ENCODE measurements at places on chromosomes 2 and 18.

GRCh38 chr2:45176390-45176789 is 167.1 kb upstream of the SIX2 start:
- no peak for DNase-seq

DNA sequence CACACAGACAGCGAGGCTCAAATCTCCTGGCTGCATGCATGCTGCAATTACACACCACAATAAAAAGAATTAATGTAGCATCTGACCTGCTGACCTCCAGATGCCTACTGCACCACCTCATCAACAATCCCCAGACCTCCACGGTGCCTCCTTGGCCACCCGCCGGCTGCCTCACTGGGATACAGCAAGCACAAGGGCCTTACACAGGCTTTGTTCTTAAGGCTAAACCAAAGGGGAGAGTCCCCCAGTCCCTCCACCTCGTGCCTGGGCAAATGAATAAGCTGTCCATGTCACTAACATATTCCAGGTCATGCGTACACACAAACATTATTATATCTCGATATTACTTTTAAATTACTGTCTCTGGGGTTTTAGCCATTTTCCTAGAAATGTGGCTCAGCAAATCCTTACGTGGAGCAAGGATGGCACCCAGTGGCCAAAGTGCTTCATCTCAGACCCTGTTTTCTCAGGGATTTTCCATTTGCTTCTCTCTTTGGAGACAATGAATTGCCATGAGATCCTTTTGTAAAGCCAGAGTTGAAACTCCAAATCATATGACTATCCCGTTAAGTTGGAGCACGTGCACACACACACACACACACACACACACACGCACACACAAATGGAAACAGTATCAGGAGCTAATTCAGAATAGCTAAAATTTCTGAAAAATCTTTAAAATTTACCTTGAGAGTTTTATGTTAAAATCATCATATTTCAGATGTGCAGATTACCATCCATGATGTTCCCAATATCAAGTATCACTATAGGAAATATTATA is 313.8 kb downstream of the PDE11A start:
- no peak for DNase-seq

DNA sequence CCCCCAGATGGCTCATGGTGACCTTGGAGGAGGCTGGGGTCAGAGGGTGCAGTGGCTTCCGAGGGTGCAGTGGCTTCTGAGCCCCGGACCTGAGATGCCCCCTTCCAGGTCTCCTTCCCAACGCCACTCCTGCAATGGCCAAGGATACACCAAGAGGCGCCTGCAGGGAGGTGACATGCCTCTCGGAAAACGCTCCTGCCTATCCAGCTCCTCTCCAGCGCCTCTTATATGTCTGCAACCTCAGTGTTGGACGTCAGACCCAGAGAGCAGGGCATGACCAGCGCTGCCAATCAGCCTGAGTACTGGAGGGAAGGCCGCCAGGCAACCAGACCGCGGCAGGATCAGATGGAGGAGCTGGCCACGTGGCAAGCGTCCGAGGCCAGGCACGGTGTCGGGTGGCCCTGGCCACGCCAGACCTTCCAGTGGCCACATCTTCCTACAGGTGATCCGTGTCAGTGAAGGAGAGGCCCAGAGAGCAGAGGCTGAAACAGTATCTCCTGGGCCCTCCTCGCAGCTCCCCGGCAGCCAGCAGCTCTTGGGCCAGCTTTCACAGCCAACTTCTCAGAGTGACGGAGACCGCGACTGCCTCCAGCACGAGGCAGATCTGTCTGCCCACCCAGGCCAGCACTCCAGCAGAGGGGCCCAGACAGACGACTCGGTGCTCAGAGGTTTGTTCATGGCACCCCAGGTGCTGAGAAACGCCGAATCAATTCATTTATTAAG is 199.5 kb upstream of the SALL3 start:
- DNase-seq = no peak

DNA sequence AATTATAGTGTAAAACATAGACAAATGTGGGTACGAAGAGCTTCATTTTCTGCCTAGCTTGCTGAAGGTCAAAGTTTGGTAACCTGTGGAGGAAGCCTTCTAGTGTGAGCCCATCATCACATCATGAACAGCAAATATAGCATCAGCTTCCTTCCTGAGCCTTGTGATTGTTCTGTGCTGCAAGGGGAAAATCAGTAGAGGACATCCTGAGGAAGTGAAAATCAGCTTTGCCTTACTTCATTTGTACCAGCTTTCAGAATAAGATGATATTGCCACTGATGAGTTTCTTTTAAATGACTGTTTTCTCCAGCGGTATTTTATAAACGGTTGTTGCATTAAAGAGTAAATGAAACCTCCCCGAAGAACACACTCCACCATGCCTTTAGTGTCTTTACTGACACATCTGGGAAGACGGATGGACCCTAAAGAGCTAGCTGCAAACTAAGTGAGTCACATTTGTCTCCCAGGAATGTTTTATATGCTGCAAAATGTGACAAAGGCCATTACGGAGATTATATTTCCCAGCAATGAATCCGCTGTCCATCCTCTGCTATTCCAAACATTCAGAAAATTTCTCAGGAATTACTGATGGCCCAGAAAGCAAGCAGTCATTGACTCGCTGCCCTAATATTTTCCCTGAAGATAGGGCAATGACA is 1272.8 kb downstream of the SUCLG1 start:
- no peak for DNase-seq

DNA sequence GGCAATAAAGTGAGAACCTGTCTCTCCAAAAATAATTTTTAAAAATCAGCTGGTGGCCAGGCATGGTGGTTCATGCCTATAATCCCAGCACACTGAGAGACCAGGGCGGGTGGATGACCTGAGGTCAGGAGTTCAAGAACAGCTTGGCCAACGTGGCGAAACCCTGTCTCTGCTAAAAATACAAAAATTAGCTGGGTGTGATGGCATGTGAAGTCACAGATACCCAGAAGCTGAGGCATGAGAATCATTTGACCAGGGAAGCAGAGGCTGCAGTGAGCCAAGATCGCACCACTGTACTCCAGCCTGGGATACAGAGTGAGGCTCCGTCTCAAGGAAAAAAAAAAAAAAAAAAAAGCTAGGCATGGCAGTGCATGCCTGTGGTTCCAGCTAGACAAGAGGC is 7.4 kb upstream of the GPR75 start:
- DNase-seq = no peak

DNA sequence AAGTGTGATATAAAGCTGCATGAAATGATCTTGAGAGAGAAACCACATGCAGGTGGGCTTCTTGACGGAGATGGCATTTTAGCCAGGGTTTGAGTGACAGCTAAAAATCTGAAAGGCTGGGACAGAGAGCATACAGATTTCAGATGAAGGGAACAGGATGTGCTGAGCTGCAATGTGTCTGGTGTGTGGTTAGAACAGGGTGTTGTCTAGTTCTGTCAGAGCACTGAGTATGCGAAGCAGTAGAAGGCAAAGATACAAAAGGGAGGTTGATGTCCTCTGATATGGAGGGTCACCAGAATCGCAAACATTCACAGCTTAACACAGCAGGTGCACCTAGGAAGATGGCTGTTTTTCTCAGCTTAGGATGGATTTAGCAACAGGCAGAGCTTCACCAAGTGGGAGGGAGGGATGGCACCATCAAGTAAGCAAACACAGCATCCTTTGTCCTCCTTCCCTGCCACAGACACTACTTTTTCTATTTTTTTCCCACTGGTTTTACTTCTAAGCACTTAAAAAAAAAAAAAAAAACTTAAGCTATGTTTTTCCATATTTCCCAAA is 182.5 kb downstream of the TMX3 start:
- no peak for DNase-seq

GRCh38 chr18:44767807-44768206 is 87.1 kb downstream of the SETBP1 start:
- no peak for DNase-seq

DNA sequence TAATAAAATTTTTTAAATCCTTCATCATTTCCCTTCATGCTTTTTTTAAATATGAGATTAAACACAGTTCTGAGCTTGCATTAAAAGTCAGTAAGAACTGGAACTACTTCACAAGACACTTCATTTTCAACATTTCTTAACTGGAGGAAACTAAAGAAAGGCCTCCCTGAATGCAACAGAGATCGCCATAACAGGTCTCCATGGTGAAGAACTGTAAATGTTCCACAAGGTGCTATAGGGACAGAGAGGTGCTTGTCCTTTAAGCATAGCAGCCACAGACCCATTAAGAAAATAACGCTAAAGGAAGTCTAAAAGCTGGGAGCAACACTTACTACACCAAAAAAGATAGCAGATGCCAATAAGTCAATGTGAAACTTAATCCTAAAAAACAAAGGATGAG is 8.5 kb downstream of the STAM2 start:
- DNase-seq = no peak

DNA sequence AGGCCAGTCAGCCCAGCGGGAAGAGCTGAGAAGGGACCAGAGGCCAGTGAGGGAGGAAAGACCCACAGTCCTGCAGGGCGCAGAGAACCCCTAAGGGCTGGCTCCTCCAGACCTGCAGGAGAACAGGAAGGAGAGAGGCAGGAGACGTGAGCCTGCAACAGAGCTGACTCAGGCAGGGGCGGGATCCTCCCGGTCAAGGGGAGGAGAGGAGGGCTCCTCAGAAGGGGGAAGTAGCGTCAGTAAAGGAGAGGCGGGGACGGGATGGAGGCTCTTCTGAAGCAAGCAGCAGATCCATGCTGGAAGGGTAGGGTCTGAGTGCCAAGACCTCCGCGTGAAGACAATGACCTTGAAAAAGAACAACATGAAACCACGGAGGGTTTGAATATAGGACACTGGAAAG is 50.8 kb downstream of the TRABD2A start:
- no peak for DNase-seq

GRCh38 chr2:192373754-192374153 is 179.0 kb upstream of the TMEFF2 start:
- no peak for DNase-seq

DNA sequence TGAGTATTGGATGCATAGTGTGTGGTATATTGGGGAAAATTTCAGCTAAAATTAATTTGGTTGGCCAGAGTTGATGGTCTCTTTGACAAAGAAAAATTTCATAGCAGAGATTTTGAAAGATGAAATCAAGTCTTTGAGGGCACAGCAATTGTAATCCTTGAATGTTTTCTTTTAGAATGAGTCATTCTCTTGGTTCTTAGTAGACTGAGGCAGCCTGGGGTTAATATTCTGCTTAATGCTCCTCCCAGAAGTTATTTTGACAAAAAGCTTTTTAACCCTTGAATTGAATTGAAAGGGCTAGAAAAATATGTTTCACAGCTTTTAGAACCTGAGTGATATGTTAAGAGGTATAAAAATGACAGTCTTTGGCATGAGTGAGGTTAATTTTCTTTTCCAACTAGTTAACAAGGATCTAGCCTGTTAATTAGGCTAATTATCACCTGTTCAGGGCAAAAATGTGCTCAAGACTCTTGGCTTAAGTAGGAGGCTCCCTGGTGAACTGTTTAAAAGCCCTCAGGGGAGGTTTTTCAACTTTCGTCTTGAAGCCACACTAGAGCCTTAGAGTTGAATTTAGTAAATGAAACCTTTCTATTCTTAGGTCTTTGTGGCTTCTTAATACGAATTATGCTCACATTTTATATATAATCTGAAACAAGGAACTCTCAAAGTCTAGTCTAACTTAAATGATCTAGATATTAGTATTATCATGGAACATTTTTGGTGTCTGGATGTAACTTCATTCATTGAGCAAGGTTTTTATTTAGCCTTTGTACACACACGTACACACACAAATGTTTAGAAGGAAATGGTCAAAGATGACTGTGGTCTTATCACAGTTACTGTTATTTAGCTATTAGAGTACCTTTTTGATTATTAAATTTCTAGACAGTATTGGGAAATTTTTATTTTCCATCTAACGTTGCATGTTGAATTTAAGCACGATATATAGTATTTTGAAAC is 272.5 kb downstream of the ZNF407 start:
- no peak for DNase-seq

DNA sequence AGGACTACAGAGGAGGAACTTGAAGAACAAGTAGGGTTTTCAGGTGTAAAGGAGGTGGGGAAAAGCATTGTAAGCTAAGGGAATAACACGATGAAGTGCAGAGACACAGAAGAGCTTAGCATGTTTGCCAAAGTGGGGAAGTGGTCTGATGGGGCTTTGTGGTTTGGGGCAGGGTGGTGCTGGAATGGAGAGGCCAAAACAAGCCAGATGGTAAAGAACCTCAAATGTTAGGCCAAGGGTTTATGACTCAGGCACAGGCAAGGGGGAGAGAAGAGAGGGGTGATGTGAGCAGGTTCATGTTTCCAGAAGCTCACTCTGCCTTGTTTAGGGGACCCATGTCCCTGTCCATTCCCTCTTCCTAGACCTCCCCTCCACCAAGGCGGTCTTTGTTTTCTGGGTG is 104.5 kb upstream of the YWHAQ start:
- no peak for DNase-seq

DNA sequence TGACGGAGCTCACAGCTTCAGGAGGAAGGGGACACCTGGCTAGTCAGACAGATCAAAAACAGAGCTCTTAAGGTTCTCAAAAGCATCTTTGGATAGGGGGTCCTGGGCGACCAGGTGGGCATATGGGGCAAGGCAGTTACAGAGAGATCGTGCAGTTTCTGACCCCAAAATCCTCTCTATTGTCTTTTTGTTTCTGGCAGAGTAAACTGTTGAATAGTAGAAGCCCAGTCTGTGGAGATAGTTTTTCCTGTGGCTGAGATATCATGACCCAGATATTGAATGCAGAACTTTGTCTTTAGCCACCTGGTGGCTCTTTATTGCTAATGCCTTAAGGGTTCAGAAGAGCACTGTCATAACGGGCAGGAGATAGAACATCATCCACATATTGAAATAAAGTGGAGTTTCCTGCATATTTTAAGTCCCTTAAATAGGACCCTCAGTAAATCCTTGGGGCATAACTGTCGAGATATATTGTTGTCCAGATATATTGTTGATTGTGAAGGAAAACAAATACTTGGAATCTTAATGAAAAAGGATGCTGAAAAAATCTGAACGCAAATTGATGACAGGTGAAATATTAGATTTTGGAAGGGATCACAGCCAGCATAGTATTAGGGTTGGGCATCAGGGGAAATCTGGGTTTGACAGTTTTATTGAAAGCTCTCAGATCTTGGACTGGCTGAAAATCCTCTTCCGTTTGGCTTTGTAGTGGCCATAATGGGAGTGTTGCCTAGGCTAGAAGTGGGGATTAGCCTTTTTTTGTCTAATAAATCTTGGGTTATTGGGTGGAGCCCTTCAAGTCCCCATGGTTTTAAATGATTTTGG is 14.1 kb upstream of the ZDBF2 start:
- no peak for DNase-seq

GRCh38 chr2:64218137-64218802 is 74.0 kb upstream of the PELI1 start:
- no peak for DNase-seq

- DNase-seq = no peak
These were observed 440.9 kb downstream of the PTPRM start for GRCh38 chr18:8008033-8008432.

- no peak for DNase-seq
These were observed 81.5 kb upstream of the RMDN2 start for GRCh38 chr2:37843556-37843955.

All from stimulated activated CD8-positive, alpha-beta memory T cell treated with anti-CD3 and anti-CD28 coated beads, Interleukin-4, amount 100 ng/mL, for 48 hours (primary cell).